Activated naive CD8-positive, alpha-beta T cell treated with anti-CD3 and anti-CD28 coated beads, Interleukin-2, amount 10 ng/mL, durations not matched to agents 7 days and 5 days (primary cell): ENCODE measurements at places on chromosomes 7 and 10.

- peak overlapping the region; percentile 23 for H3K4me3 ChIP-seq
- no peak overlapping the region for H3K27ac ChIP-seq
- H3K36me3 ChIP-seq: peaks cover 59% of the 10 kb centered on the region
Measured at GRCh38 chr7:35646289-35647023, 48.5 kb downstream of the HERPUD2 start.

DNA sequence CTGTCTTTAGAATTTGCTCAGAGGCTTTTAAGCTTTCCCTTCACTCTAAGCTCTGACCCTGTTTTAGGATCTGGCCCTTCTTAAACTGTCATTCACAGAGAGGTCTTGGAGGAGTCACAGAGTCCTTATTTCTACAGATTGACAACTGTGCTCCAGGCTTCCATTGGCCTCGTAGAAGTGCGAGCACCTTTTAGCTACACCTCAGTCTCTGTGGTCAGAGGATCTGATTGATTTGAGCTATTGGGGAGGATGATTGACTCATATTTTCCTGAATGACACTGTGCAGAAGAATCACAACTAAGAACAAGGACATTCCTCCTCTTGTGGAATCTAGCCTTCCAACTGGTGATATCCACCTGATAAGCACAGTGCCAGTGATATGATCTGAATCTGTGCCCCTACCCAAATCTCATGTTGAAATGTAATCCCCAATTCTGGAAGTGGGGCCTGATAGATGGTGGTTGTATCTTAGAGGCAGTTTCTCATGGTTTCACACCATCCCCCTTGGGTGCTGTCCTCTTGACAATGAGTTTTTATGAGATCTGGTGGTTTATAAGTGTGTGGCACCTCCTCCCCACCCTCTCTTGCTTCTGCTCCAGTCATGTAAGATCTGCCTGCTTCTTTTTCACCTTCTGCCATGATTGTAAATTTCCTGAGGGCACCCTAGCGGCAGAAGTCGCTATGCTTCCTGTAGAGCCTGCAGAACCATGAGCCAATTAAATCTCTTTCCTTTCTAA is 3.2 kb downstream of the CYP3A7 start:
- no peaks in the 10 kb centered on the region for H3K27me3 ChIP-seq
- peaks cover 4% of the 10 kb centered on the region for H3K36me3 ChIP-seq
- H3K27ac ChIP-seq: no peak overlapping the region
- DNase-seq: no peak
- peaks cover 3% of the 10 kb centered on the region for H3K4me1 ChIP-seq

GRCh38 chr7:123397746-123398338 is 136.6 kb downstream of the IQUB start:
- H3K27me3 ChIP-seq: no peaks in the 10 kb centered on the region
- H3K36me3 ChIP-seq: no peaks in the 10 kb centered on the region
- H3K4me3 ChIP-seq: no peak overlapping the region
- no peaks in the 10 kb centered on the region for H3K4me1 ChIP-seq
- no peak for DNase-seq

- H3K27me3 ChIP-seq: no peaks in the 10 kb centered on the region
- H3K36me3 ChIP-seq: peaks cover 2% of the 10 kb centered on the region
- H3K4me1 ChIP-seq: no peaks in the 10 kb centered on the region
- H3K4me3 ChIP-seq: no peak overlapping the region
- DNase-seq: no peak
Measured at GRCh38 chr7:2143981-2144595, 88.7 kb downstream of the MAD1L1 start.

DNA sequence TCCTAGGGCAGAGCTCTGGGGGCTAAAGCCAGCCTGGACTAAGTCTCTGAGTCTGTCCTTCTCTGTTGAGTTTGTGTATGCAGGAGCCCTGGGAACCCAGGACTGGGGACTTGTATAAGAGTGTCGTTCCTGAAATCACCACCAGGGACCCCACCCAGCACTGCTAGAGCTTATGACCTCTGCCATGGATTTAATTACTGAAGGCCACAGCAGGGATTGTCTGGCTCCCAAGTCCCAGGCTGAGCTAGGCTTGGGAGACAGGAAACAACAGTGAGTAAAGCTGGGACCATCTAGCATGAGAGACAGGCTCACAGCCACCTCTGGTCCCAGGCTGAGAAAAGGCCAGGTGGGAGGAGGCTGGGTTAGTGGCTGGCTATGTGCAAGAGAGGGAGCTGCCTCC is 1.4 kb upstream of the TSPAN15 start:
- peak overlapping the region; percentile 7 for H3K4me3 ChIP-seq
- peaks cover 24% of the 10 kb centered on the region for H3K27me3 ChIP-seq
- H3K4me1 ChIP-seq: peaks cover 19% of the 10 kb centered on the region
- DNase-seq: peak; percentile 47
- H3K27ac ChIP-seq: peak overlapping the region; percentile 74

- peak overlapping the region; percentile 65 for H3K4me3 ChIP-seq
- no peak for DNase-seq
- H3K36me3 ChIP-seq: no peaks in the 10 kb centered on the region
- H3K4me1 ChIP-seq: peaks cover 36% of the 10 kb centered on the region
Measured at GRCh38 chr7:138753150-138753518, 44.7 kb upstream of the TMEM213 start.

GRCh38 chr10:73398024-73398423 is 15.8 kb downstream of the ANXA7 start:
- no peak overlapping the region for H3K4me3 ChIP-seq
- H3K36me3 ChIP-seq: peaks cover 28% of the 10 kb centered on the region
- no peaks in the 10 kb centered on the region for H3K4me1 ChIP-seq
- no peak for DNase-seq

GRCh38 chr7:50366311-50366710 is 61.8 kb downstream of the IKZF1 start:
- no peaks in the 10 kb centered on the region for H3K27me3 ChIP-seq
- H3K4me3 ChIP-seq: peak overlapping the region; percentile 63
- DNase-seq: no peak
- peaks cover 91% of the 10 kb centered on the region for H3K4me1 ChIP-seq

- peaks cover 2% of the 10 kb centered on the region for H3K36me3 ChIP-seq
- no peak for DNase-seq
- no peak overlapping the region for H3K4me3 ChIP-seq
- peak overlapping the region; percentile 39 for H3K27ac ChIP-seq
- H3K27me3 ChIP-seq: peaks cover 19% of the 10 kb centered on the region
Measured at GRCh38 chr7:23021596-23021995, 7.7 kb upstream of the HYCC1 start.

- peak overlapping the region; percentile 3 for H3K4me3 ChIP-seq
- H3K27me3 ChIP-seq: peaks cover 45% of the 10 kb centered on the region
- H3K36me3 ChIP-seq: no peaks in the 10 kb centered on the region
Measured at GRCh38 chr10:93079663-93080349, 6.1 kb downstream of the CYP26A1 start.

GRCh38 chr10:15735763-15736162 is 16.0 kb upstream of the ITGA8 start:
- H3K4me1 ChIP-seq: no peaks in the 10 kb centered on the region
- H3K36me3 ChIP-seq: no peaks in the 10 kb centered on the region
- no peak overlapping the region for H3K27ac ChIP-seq
- no peak overlapping the region for H3K4me3 ChIP-seq
